ENCODE measurements at places on chromosomes 13 and 19. TPM values are rescaled to one million over a fixed set of nuclear protein-coding genes. Genes with fewer than 3 reads are reported as not detected.

DNA sequence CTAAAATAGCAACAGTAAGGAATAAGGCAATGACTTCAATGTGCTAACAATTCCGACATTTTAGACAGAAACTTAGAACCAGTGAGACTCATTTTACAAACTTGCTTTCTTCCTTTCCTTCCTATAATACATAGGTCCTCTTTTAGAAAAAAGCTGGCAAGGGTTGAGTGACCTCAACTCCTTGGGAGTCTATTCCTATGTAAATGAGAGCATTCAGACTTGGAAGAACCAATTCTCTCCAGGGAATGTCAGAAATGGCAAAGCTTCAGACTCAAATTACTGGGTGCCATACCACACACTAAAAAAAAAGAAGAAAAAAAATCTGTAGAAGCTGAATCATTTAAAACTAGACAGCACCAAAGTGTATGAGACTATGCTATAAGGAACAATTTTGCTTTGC lies 1328.2 kb downstream of the OLFM4 start:
- DNase-seq: no peak

DNA sequence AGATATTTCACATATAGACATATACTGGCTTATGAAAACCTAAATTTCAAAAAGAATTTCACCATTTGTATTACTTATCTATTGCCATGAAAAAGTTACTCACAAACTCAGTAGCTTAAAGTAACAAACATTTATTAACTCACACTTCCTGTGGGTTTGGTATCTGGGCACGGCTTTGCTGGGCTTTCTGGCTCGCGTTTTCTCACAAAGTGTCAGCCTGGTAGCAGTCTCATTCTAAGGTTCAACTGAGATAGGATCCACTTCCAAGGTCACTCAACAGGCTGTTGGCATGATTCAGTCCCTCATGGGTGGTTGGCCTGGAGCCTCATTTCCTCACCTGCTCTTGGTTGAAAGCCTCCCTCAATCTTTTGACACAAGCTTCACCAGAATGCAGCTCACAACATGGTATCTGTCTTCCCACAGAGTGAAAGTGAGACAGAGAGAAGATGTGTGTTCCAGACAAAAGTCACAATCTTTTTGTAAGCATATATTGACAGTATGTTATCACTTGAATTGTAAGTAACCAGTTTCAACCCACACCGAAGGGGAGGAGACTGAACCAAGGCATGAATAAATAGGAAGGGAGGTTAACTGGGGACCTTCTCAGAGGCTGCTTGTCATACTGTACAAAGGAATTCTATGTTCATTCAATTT lies 1065.8 kb upstream of the SPRY2 start:
- no peak for DNase-seq

GRCh38 chr13:90454002-90454636 lies 893.4 kb upstream of the MIR17HG start:
- no peak for DNase-seq

GRCh38 chr13:94623316-94623715 lies 21.7 kb downstream of the GPR180 start:
- DNase-seq: no peak

GRCh38 chr19:29040951-29041350 lies 172.0 kb downstream of the UQCRFS1 start:
- no peak for DNase-seq

The MIA gene
- total RNA-seq: 1.1 TPM

The ZNF221 gene
- total RNA-seq: 2.6 TPM

DNA sequence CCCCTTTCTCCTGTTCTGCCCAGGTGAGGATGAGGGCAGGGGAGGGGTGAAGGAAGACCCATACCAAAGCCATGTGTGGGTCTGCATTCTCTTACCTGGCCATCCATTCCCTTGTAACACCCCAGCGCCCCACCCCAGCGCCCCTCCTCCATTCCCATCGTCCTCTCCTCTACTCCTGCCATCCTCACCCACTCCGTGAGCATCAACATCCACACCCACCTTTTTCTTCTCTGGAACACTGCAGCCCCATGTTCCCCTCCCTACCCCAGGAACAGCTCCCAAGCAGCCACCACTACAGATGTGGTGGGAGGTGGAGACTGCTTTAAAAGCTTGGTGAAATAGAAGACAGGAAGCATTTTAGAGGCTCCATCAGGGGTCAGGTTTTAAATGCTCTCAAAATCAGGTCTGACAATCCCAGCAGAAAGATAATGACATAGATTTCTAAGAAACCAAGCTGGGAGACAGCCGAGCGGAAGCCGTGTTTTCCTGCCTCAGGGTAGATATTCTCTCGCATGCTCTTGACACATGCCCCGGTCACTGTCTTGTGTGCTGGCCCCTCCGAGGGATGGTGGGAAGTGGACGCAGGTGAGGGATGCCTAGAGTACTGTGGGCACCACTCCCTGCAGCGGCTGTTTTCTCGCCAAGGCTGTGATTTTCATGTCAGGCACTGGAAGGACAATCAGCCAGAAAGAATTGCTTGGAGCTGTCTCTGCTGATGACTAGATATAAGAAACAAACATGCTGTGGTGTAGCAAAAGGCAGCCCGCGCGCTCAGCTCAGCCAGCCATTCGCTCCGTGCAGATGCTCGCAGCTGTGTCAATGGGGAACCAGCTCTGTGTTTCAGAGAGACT lies 9.8 kb downstream of the MEDAG start:
- no peak for DNase-seq

GRCh38 chr19:5943623-5944022 lies 29.6 kb downstream of the CAPS start:
- DNase-seq: no peak

GRCh38 chr19:45667620-45668341 lies at the start of gene GIPR:
Gene GIPR, plus strand, starts transcription at chr19:45668221. Its CDS starts 1,300 bp downstream, at chr19:45669521.
- no peak for DNase-seq

- DNase-seq: no peak
These were observed 57.6 kb upstream of the ZNF507 start for GRCh38 chr19:32287811-32288227.

The UCHL3 gene
- total RNA-seq: 21.9 TPM

The LRG1 gene
- 2.0 TPM for total RNA-seq

DNA sequence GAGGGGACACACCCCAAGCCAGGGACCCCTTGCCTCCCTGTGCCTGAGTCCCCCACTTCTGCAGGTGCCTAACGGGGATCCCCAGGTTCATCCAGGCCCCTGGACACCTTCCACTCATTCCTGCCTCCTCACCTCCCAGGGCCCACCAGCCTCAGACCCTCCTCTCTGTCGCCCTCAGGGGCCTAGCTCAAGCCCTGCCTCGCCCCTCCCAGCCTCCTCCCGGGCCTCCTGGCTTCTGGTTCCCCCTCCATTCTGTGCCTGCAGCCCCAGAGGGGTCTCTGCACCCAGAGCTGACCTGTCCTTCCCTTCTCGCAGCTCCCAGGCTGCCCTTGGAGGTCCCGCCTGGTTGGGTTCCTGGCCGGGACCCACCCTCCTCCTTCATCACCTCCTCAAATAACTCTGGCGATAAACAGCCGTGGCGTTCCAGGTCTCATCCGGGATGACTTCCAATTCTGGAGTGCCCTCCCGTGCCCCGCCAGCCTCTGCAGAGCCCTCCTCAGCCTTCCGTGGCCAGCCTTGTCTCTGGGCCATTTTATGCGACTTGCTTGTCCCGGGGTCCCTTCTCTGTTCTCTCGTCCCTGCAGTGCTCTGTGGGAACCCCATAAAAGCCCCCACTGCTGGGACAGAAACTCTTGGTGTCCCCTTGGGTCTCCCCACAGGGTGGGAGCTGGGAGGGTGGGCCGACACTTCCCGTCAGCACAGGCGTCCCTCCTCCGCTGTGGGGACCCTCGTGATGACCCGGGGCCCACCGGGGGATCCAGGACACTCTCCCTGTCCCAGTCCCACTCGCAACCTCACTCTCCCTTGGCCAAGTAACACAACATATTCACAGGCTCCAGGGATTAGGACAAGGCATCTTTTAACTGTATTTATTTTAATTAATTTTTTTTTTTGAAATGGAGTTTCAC lies 9.2 kb downstream of the JOSD2 start:
- DNase-seq: no peak

DNA sequence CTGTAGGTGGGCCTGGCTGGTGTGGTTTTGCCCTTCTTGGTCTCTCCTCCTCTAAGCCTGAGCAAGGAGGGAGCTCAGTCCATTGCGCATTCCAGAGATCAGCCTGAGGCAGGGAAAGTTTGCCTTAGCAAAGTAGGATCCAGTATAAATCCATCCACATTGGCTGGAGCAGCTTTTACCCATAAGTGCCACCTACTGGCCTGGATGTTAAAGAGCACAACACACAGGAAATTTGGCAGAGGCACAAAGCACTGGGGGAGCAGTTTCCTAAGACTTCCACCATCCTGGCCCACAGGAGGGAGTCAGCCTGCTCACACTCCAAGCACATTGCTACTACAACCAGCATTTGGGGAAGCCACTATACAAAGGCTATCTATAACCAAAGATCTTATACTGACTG lies 1124.2 kb downstream of the SLITRK1 start:
- no peak for DNase-seq

The NOVA2 gene
- not detected for total RNA-seq

The ATP4A gene
- not detected for total RNA-seq

DNA sequence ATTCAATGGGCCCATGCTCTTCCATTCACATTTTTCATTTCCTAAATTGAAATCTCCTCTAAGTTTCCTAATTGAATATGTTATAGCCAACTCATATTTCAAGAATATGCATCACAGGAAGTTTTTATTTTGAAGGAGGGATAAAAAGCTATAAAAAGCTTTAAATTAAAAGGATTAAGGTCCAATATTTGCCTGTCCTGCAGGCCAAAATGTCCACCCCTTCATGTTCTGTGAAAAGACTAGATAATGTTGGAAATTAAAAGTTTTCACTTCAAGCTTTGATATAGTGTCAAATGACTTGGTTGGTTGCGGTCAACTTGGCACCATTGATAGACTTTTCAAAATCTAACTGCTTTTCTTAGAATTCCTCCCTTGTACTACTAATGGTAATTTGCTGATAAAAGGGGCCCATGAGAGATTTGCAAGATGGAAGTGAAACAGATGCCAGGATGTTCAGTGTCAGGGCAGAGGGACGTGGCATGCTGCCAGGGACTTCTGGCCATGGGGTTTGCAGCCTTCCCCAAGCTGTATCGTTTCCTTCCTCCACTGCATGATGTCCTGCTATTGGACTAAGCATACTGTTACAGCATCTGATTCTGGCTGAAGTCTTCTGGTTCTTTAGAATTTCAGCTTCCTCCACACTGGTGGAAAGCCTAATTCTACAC lies 547.3 kb upstream of the MIR17HG start:
- DNase-seq: no peak

DNA sequence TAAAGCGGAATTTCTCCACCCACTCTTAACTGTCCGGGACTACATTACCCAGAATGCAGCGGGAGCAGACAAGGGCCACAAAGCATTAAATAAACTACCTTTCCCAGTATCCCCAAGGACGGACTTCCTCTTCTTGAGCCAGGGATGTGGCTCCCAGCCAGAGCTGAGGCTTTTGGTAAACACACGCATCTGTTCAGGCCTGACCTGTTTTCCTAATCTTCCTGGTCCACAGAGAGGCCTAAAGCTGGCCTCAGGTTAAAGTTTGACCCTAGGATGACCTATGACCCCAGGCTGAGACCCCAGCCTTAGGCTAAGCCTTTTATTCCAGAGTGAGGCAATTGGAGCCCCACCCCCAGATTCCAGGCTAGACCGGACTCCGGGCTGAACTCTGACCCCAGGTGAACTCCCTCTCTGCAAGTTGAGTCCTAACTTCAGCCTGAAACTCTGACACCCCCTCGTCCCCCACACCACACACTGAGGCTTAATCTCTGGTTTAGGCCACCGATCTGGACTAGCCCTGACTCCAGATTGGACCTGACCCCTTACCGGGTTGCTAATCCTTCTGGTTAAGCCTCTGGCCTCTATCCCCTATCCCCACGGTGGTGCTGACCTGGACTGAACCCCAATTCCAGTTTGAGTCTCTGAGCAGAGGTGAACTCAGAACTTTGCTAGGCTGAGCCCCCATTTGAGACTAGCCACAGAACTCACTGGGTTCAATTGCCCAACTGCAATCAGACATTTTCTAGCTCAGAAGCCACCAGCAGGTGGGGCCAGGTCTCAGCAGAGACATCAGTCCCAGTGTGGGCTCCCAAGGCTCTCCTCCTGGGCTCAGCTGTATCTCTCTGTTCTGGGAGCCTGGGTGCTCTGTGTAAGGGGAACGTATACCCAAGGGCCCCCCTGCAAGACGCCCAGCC lies 750 bp upstream of the GPR108 start:
- DNase-seq: peak; percentile 63

GRCh38 chr19:7618771-7619510 lies 10.4 kb downstream of the XAB2 start:
- DNase-seq: no peak

DNA sequence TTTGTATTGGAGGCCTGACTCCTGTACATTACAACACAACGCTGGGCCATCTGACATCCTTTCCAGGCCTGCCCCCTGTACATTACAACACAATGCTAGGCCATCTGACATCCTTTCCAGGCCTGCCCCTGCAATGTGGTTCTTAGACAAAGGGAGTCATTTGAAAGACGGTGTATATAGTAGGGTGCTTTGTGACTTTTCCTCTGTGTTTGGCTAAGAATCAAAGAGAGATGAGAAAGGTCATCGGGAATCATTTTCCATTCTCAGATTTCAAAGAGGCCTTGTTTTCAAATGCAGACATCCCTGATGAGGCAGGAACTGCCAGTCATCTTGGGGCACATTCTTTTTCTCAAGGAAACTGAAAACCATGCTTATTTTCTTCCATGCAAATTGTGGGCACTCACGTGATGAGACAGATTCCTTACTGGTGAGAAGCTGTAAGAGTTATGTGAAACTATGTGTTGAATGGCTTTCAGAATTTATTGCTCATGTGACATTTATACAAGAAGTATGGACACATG lies 551.6 kb downstream of the MYO16 start:
- no peak for DNase-seq

DNA sequence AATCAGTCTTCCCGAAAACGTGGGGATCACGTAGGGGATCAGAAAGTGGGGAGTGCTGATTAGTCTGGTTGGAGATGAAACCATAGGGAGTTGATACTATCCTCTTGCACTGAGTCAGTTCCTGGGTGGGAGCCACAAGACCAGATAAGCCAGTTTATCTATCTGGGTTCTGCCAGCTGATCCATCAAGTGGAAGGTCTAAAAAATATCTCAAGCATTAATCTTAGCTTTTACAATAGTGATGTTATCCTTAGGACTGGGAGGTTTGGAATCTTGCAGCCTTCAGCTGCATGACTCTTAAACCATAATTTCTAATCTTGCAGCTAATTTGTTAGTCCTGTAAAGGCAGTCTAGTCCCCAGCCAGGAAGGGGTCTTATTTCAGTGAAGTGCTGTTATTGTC lies 2474.2 kb downstream of the PCDH9 start:
- DNase-seq: no peak

DNA sequence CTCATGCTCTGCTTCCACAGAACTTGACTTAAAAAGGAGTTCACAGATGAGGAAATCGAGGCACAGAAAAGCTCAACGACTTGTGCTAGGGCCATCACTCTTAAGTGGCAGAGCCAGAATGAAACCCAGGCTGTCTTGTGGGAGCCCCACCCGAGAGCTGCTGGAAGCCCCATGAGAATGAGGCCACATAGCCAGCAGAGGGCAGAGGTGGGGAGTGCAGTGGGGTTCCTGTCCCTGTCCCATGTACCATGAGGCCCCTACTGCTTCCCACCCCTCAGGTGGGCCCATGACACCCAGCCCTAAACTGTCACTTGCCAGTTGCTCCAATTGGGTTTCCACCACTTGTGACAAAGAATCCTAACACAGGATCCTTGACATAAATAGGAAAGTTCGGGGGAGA lies 175.9 kb downstream of the IRS2 start:
- DNase-seq: no peak

GRCh38 chr13:39821977-39822376 lies 166.5 kb downstream of the COG6 start:
- DNase-seq: no peak

The TMEM221 gene
- total RNA-seq: not detected

GRCh38 chr19:46984077-46985010 lies 35.3 kb upstream of the NPAS1 start:
- DNase-seq: no peak

All from activated B cell treated with CpG ODN at 0.5 μM for 24 hours (primary cell).